ENCODE measurements at places on chromosomes 7 and 10.

DNA sequence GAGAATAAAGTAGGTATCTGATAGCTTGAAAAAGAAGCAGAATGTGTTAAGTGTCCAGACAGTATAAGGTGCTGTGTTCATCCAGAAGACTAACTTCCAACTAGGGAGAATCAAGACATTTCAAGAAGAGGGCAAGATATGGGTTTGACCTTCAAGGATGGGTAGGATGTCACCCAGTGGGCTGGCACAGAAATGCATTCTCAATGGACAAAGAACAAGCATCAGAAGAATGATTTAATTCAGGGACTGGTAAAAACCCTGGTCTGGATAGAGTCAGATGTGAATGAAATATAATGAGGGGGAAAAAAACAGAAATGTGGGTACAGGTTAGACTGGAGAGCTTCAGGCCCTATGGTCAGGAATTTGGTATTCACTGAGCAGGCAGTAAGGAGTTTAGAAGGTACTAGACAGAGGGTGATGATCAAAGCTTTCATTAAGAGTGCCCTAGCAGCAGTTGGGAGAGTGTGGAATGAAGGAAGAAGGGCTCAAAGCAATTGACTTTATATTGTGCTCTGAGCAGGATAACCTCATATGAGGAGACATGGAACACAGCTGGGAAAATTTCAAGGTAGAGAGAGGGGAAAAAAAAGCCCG, 180.7 kb upstream of the ANK3 start:
- no peak for DNase-seq

GRCh38 chr7:72268796-72269195, 143.3 kb downstream of the CALN1 start:
- no peak for DNase-seq

DNA sequence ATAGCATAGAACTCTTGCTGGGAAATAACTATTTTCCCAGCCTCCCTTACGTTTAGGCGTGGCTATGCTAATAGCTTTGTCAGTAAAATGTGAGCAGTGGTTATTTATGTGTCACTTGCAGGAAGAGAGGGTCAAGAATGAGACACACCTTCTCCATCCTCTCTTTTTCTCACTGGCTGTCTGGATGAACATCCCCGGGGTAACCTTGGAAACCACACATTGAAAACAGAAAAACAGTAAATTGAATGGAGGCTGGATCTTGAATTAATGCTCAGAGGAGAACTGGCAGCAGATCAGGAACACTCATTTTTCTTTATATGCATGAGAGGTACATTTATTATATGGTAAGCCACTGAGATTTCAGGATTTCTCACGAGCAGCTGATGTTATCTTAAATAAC, 127.6 kb downstream of the DNAJB9 start:
- DNase-seq: no peak

DNA sequence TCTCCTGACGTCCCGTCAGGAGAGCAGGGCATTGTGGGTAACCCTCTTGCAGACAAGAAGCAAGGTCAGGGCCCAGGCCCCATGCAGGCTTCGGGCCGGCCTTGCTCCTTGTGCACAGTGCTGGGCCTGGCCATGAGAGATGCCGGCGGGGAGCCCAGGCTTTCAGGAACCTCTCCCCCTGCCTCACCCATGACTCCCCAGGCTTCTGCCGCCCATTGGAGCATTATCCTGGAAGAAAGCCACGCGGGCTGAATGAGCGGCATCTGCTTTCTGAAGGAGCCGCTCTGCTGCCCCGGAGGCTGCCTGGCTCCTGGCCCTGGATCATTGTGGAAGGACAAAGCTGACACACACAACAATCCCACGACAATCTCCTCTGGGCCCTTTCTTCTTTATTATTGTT, 233.5 kb downstream of the TCF7L2 start:
- DNase-seq: no peak

- no peak for DNase-seq
These were observed 49.9 kb upstream of the NANOS1 start for GRCh38 chr10:118979661-118980060.

GRCh38 chr10:38143587-38143986, 49.5 kb downstream of the ZNF37A start:
- no peak for DNase-seq

All from NCI-H526 (cell line).